Foreskin keratinocyte (primary cell): ENCODE measurements at places on chromosomes 5 and 9. TPM values are rescaled to one million over a fixed set of nuclear protein-coding genes. Genes with fewer than 3 reads are reported as not detected.
A peak's percentile ranks its signal among the peaks of the same experiment; 100 is the strongest.

Gene KIF24
- total RNA-seq, result 6.0 and 6.7 TPM in 2 replicates

Gene SLC9A3
- 0.65 and 0.85 TPM in 2 replicates for total RNA-seq

Gene SPATA6L
- total RNA-seq, result 0.24 and 0.28 TPM in 2 replicates

Gene GARIN3
- total RNA-seq, result not detected in 2 replicates

Gene COMMD10
- 20.3 and 21.6 TPM in 2 replicates for total RNA-seq

Gene SLF1
- 8.8 and 10.5 TPM in 2 replicates for total RNA-seq

Gene TMEM141
- 107 and 108 TPM in 2 replicates for total RNA-seq

Gene CCDC192
- total RNA-seq, result not detected in 2 replicates

Gene SLC6A19
- total RNA-seq, result not detected in 2 replicates

Gene GDA
- 0.46 and 1.2 TPM in 2 replicates for total RNA-seq

Gene PDZD2
- total RNA-seq, result 13.1 and 14.5 TPM in 2 replicates

Gene IFNB1
- total RNA-seq, result not detected in 2 replicates

DNA sequence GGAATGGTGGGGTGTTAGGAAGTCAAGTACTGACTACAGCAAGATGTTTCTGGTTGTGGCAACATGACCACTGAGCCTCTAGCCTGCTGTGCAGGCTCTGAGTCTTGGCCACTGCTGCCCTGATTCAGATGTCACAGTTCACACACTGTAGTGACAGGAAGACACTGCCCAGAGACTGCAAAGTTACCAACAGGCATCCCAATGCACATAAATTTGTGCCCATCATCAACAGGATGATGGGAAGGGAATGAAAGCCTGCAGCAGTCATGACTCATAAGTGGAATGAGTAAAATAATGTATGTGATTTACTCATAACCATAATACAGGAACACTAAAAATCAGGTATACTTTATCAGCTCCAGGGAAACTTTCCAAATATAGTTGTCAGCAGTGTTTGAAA, 251.6 kb upstream of the HAPLN1 start:
- DNase-seq, result peak; percentile 14

DNA sequence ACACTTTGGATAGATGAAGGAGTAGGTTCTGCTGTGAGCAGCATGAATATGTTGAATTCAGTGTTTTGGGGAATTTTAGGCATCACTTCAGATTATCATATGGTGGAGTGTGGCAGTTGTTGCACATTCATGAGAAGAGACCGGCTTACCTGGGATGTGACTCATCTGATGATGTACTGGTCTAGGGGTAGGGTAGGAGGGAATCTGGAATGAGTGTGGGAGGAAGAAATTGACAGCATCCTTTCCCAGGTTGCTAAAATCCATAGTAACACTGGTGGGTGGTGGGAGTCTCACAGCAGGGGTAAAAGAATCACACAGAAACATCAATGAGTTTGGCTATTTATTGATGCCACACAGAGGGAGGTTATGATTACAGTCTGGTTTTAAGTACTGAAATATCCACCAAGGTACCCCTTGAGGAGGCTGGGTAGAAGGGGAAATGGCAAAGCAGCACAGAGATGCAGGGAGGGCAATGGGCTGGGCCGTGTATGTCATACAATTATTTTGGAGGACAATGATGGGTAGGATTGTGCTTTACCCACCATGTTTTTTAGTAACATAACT, 82.5 kb downstream of the TARS1 start:
- DNase-seq, result no peak

GRCh38 chr5:96817506-96817905, 9.8 kb upstream of the ERAP1 start:
- no peak for DNase-seq

GRCh38 chr5:67407979-67408378, 211.4 kb upstream of the CD180 start:
- no peak for DNase-seq

DNA sequence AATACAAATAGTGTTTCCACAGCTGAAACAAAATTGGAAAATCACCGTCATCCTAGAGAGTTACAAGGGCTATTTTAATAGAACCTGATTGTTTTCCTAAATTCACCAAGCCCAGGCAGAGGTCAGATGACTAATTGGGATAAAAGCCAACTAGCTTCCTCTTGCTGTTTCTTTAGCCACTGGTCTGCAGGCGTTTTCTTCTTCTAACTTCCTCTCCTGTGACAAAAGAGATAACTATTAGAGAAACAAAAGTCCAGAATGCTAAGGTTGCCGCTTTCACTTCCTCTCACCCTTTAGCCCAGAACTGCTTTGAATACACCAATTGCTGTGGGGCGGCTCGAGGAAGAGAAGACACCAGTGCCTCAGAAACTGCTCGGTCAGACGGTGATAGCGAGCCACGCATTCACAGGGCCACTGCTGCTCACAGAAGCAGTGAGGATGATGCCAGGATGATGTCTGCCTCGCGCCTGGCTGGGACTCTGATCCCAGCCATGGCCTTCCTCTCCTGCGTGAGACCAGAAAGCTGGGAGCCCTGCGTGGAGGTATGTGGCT, at the start of gene TLR4:
TLR4 (plus strand) TSS at position 380 of the 552 bp plus-strand sequence; CDS start at position 450, 70 bp downstream.
- no peak for DNase-seq

- DNase-seq, result no peak
Observed at GRCh38 chr9:3205421-3206095, 320.2 kb downstream of the RFX3 start.

- no peak for DNase-seq
Observed at GRCh38 chr9:11973011-11973410, 720.2 kb upstream of the TYRP1 start.

DNA sequence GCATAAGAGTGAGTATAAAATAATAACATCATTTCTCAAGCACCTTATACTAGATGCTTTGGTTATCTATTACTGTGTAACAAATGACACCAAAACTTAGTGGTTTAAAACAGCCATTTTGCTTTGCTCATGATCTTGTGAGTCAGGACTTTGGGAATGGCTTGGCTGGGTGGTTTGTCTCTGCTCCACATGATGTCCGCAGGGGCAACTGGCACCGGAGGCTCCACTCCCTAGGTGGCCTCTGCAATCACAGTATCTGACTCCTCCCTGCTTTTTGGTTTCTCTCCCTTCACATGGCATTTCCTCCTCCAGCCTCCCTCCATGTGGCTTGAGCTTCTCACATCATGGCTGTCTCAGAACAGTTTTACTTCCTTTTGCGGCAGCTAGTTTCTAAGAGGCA, 259.5 kb downstream of the GAS1 start:
- no peak for DNase-seq

GRCh38 chr5:104178829-104179456, 616.4 kb upstream of the NUDT12 start:
- DNase-seq, result no peak

DNA sequence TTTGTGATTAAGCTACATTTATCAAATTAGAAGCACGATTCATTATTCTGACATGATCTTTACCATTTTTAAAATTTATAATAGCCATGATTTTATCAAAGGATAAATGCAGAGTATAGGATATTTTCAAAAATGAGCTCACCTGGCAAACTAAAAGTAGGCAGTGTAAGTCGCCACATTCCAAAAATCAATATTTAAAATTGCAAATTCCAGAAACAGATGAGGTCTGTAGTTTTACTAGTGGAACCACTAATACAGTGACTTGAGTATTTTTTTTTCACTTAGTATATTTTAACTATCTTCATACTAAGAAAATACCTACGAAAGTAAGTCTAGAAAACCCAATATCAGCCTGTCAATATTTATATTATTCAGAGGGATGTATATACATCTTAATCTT, 164.2 kb downstream of the PDE4D start:
- DNase-seq, result no peak

GRCh38 chr9:38294220-38294960, 98.1 kb upstream of the ALDH1B1 start:
- no peak for DNase-seq

- DNase-seq, result no peak
Observed at GRCh38 chr9:113548221-113549041, 84.9 kb downstream of the RGS3 start.

DNA sequence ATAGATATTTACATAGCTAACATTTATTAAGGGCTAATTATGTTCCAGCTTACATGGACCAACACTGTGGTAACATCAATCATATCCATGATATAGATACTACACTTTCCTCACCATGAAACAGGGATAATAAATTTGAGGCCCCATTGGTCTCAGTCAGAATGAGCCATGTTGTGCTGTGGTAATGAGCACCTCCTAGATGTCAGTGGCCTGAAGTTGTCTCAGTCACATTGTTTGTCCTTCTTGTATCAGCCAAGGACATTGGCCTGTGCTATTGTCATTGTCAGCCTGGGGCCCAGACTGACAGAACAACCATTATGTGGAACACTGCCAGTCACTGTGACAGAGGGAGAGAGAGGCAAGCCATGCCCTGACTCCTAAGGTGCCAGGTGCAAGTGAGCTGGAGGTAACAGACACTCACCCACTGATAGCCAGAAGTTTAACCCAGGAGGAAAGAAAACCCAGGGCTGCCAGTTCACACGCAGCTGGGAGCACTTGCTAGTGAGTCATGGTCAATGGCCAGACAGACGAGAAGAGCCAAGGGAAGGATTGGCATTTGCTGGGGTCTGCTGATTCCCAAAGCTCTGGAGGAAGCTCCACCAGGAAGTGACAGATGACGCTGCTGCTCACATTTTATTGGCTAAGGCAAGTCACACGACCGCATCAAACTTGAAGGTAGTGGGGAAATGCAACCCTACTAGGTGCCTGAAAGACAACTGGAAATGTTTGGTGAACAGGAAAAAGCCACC, 224.2 kb downstream of the MELK start:
- DNase-seq, result no peak

DNA sequence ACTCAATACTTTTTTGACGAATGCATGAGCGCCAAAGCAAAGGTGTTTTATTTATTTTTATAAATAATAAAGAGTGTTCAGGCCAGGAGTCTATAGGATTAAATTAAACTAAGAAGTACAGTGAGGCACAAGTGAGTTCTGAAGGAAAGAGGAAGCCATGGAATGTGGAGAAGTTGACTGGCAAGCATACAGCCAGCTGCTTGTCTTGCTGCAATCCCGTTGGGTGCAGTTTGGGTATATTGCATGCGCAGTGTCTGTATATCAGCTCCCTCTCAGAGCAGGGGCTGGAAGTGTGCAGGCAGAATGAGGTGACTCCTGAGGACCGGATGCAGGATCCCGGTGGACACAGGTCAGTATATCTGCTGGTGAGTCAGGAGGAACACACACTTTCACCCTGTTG, 315.6 kb downstream of the ZSWIM6 start:
- DNase-seq, result no peak

DNA sequence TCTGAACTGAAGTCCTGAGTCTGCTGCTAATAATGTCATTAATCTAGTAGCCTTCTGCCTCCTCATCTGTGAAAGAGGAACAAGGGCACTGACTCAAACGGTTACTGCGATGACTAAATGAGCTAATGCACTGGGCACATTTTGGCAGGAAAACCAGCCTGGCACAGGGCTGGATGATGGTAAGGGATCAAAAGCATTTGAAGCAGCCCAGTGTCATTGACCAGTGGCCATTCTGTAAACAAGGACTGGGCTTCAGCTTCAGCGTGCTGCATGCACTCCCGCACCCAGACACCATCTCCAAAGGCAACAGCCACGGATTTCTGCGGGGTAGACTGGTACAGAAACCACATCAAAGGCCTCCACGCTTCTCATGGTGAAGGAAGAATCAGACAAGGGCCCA, 8.0 kb downstream of the GCNT4 start:
- no peak for DNase-seq

- DNase-seq, result no peak
Observed at GRCh38 chr5:10475931-10476676, 34.4 kb downstream of the ROPN1L start.

GRCh38 chr5:31853398-31854135, 214.6 kb downstream of the PDZD2 start:
- no peak for DNase-seq

DNA sequence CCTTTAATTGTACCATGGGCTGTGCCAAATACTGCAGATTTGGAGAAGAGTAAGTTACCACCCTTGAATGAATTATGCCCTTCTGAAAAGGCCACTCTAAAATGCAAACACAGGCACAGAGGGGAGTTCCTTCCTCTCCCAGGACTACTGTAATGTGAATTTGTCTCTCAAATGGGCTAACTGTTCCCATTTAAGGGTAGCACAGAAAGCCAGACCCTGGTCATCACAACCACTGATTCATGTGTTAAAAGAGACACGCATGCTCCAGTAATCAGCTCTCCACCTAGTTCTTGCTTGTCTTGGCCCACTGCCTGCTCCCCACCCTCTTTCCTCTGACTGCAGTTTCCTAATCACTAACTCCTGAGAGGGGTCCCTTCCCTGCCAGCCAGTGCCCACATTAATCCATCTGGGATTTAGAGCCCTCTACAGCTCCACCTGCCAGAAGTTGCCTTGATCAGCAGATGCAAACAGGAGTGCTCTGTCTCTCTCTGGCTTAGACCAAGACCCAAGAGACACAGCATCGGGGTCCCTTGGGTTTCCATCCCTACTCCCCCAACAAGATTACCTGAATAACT, 382.4 kb downstream of the TMEM167A start:
- DNase-seq, result no peak

DNA sequence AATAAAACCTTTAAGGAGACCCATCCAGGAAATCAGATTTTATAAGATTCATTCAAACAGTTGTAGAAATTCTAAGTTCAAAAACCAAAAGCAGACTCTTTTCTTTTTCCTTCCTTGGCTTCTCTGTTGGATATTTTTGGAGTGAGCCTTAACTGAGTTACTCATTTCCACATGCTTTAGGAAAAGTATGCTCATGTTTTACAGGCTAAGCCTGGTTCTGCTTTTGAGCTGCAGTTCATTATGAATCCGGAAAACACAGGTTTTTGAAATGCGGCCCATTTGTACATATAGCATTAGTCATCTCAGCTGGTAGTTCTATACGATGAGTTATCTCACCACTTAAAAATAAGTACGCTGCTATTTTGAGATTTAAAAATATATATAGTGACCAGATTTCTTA, 156.6 kb upstream of the DMRT1 start:
- DNase-seq, result peak; percentile 83

GRCh38 chr5:74127381-74128320, 501.7 kb downstream of the ARHGEF28 start:
- peak; percentile 60 for DNase-seq

- peak; percentile 60 for DNase-seq
Observed at GRCh38 chr9:33157960-33158842, 8.9 kb downstream of the B4GALT1 start.

DNA sequence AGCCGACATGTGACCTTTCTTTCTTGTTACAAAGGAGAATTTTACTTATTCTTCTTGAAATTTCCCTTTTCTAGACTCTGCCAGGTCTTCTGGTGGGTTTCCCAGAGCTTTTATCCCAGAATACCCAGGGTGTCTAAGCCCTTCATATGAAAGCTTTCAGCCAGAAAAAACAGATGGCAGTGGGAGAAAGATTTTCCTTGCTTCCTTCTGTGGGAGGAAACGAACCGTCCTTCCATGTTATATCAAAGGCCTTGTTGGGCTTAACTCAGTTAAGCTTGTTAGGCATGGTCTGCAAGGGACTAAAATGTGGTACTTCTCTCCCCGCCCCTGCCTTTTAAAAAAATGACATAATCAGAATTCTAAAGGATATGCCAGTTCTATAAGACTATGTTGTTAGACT, 47.5 kb downstream of the SPATA31D1 start:
- no peak for DNase-seq

- DNase-seq, result no peak
Observed at GRCh38 chr5:151107738-151108520, 27.1 kb upstream of the TNIP1 start.

- no peak for DNase-seq
Observed at GRCh38 chr5:10685115-10685521, 75.9 kb downstream of the DAP start.
